ENCODE measurements at places on chromosomes 16 and 17. TPM values are rescaled to one million over a fixed set of nuclear protein-coding genes. Genes with fewer than 3 reads are reported as not detected.

The KCNJ18 gene
- not detected for polyA plus RNA-seq

The ANKRD40CL gene
- polyA plus RNA-seq = 7.0 TPM

The PRSS33 gene
- polyA plus RNA-seq = not detected

DNA sequence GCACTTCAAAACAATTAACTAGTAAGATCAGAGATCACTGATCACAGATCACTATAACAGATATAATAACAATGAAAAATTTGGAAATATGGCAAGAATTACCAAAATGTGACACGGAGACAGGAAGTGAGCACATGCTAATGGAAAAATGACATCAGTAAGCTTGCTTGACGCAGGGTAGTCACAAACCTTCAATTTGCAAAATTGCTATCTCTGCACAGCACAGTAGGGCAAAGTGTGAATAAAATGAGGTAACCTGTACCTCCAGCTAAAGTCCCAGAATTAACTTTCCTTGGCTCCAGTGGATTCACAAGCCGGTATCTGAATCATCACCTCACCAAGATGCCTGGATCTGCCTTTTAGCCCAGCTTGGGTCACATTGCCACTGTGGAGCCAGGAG is 4.2 kb upstream of the MMP2 start:
- no peaks in the 10 kb centered on the region for H3K27me3 ChIP-seq
- DNase-seq = no peak
- H3K4me1 ChIP-seq = peaks cover 24% of the 10 kb centered on the region
- H3K36me3 ChIP-seq = no peaks in the 10 kb centered on the region

DNA sequence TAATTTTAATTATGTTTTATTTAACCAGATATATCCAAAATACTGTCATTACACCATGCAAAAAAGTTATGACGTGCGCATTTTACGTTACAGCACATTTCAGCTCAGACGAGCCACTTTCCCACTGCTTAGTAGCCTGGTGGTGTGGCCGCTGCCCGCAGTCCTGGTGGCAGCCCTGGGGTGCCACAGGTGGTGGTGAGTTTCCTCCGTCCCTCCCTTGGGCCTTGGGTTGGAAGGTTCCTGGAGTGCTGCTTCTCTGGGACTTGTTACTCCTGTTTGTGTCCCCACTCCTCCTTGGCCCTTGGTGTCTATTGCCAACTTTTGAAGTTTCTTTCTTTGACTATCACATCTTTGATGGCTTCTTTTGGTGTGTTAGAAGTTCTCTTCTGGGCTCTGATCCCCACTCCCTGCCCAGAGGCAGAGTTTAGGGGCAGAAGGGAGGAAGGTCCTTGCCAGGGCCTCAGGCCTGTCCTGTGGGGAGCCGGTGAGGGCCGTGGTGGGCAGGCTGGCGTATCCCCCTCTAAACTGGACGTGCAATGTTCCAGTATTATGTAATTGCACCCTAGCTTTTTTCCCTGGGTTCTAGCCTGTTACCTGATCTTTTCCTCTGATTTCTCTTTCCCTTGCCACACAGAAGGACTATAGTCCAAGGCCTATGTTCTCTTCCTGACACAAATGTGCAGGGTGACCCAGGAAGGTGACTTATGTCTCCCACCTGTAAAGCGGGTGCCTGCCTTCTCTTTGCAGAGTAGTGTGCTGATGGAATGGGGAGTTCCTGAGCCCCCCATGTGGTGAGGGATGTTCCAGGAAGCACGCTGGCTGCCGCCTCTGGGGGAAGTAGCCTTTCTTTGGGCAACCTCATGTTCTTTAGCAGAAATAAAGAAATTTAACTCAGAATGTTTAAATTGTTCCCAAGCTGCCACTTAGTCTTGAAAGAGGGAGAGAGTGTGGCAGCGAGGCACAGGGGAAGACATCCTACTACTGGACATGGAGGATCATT is 8.4 kb downstream of the MPRIP start:
- no peak overlapping the region for H3K4me3 ChIP-seq
- peaks cover 5% of the 10 kb centered on the region for H3K36me3 ChIP-seq
- DNase-seq = no peak
- no peaks in the 10 kb centered on the region for H3K27me3 ChIP-seq

- H3K27ac ChIP-seq = peak overlapping the region; percentile 97
- peaks cover 26% of the 10 kb centered on the region for H3K36me3 ChIP-seq
- no peak for DNase-seq
- no peaks in the 10 kb centered on the region for H3K27me3 ChIP-seq
Measured at GRCh38 chr16:30535106-30535776, 583 bp upstream of the ZNF747 start.

The RAB34 gene
- polyA plus RNA-seq = 80.1 TPM

The SDR42E2 gene
- not detected for polyA plus RNA-seq

The TBX2 gene
- 21.8 TPM for polyA plus RNA-seq

GRCh38 chr16:84815462-84815861 is 4.3 kb upstream of the CRISPLD2 start:
- DNase-seq = no peak
- no peak overlapping the region for H3K4me3 ChIP-seq
- peaks cover 5% of the 10 kb centered on the region for H3K4me1 ChIP-seq

DNA sequence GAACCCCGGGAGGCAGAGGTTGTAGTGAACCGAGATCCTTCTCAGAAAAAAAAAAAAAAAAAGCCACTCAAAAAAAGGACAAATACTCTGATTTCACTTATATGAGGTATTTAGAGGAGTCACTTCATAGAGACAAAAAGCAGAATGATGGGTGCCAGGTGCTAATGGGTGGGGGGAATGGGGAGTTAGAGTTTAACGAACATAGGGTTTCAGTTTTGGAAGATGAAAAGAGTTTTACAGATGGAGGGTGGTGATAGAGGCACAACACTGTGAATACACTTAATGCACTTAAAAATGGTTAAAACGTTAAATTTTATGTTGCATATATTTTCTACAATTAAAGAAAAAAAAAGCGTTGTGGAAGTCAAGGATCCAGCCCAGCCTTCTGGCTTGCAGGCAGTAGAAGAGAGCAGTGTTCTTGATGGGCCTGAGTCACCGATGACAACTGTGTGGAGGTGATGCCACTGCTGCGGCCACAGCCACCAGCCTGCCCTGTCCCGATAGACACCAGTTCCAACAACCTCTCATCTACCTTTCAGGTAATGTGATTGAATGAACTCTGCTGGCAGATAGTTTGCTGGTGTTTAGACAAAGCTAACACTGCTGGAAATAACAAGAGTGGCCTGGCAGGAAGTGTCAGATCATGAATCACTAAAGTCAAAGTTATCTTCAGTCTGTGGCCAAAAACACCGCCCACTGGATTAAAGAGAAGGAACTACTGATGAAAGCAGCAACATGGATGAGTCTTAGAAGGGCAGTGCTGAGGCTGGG is 49.9 kb upstream of the COX10 start:
- no peak for DNase-seq
- no peak overlapping the region for H3K27ac ChIP-seq
- H3K36me3 ChIP-seq = no peaks in the 10 kb centered on the region
- H3K4me3 ChIP-seq = no peak overlapping the region

Data from stomach (tissue), 19 donors.